ENCODE measurements at places on chromosomes 2 and 18.
A peak's percentile ranks its signal among the peaks of the same experiment; 100 is the strongest.

DNA sequence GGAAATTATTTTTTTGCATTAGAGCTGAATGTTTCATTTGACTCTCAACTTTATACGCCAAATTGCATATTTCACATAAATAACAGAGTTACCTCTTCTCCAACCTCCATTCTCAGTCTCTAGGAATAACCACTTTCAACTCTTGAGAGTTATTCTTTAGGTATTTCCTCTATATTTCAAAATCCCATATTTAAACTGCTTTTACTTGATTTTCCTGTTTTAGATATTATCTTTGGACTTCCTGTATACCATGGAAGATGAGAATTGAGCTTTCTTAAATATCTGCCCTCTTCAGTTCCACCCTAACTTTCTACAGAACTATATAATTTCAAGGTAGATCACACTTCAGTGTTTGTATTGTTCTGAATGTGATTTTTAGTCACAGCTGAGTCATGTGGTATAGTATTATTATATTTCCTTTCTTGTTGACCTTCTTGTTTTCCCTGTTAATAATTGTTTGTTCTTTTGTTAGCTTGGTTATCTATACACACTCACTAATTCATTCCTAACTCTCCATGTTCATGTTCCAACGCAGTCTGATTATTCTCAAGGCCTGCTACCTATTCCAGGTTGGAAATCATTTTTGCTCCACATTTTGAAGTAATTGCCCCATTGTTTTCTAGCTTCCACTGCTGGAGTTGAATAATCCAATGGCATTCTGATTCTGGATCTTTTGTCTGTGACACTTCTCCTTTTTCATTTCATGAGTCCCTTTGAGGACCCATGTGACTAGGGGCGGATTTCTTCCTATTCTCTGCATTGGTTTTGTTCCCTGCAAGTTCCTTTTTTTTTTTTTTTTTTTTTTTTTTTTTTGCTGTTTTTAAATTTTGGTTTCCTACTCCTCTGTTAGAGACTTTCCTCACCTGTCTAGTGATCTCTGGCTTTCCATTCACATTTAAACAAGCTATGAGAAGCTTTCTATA lies 156.8 kb upstream of the RBMS1 start:
- DNase-seq: no peak

- no peak for DNase-seq
These were observed 12.0 kb downstream of the TCF4 start for GRCh38 chr18:55576001-55576400.

GRCh38 chr2:108268001-108268400 lies 20.7 kb upstream of the SULT1C2 start:
- no peak for DNase-seq

DNA sequence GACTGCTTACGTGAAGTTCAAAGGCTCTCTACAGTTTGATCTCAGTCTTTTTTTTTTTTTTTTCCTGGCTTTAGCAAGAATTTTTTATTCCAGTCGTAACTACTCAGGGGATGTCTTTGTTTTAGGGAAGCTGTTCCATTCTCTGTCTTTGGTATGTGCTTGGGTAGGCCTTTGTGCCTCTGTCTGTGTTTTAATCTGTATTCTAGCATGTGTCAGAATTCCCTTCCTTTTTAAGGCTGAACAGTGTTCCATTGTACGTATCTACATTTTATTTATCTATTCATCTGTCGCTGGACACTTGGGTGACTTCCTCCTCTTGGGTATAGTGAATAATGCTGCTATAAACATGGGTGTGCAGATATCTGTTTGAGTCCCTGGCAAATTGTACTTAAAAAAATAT lies 42.6 kb downstream of the MYO1B start:
- DNase-seq: no peak

GRCh38 chr2:55500025-55500424 lies 19.5 kb upstream of the CFAP36 start:
- no peak for DNase-seq

DNA sequence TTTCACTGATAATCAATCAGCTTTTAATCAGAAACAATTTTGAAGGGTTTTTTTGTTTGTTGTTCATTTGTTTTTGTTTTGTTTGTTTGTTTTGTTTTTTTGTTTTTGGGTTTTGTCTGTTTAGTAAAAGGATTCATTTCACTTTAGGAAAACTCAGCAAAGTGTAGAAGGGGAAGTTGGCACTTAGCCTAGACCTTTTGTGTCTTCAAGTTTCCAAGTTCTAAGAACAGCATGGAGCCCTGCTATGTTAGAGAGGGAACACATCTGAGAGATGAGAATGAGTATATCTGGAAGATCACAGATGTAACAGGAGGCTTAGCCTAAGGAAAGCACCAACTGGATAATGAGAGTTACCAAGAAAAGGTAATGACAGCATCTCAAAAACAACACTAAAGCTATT lies 501.5 kb downstream of the ERBB4 start:
- no peak for DNase-seq

- DNase-seq: no peak
These were observed 138.9 kb downstream of the LTBP1 start for GRCh38 chr2:33085646-33086045.

GRCh38 chr2:127560201-127560930 lies 24.9 kb downstream of the MYO7B start:
- DNase-seq: no peak

DNA sequence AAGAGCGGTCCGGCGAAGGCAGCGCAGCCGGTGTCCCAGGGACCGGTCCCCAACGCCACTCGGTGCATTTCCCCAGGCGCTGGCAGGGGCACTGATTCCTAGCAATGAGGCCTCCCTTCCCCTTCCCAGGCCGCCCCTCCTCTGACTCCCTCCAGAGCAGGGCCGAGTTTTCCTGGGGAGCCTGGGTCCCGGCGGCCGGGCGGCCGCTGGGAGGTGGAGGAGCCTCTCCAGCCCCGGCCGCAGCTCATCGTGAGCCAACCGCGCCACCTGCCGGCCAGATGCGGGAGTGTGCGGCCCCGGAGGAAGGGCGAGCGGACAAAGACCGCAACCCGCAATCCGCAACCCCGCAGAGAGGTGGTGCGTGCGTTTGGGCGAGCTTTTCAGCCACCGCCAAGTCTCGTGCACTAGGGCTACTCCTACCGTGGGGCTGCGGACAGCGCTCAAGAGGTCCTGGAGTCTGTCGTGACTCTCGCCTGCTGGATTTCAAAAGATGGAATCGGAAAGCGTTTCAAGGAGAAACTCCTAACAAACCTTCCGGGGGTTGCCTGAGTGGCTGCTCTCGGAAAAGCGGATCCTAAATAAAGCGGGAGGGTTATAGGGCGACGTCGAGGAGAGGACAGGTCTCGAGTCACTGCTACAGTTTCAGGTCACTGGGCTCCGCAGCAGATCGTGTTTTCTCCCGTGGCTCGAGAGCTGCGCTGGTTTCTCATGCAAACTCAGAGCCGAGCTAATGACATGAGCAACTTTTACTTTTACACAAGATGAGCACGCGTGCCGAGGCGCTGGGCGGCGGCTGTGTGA lies 1.5 kb upstream of the EPHA4 start:
- no peak for DNase-seq

- DNase-seq: no peak
These were observed 105.1 kb downstream of the CEP192 start for GRCh38 chr18:13096232-13096631.

- DNase-seq: no peak
These were observed 16.9 kb downstream of the CXCR4 start for GRCh38 chr2:136101042-136101441.

GRCh38 chr2:10473121-10473756 lies 25.1 kb upstream of the ODC1 start:
- no peak for DNase-seq

DNA sequence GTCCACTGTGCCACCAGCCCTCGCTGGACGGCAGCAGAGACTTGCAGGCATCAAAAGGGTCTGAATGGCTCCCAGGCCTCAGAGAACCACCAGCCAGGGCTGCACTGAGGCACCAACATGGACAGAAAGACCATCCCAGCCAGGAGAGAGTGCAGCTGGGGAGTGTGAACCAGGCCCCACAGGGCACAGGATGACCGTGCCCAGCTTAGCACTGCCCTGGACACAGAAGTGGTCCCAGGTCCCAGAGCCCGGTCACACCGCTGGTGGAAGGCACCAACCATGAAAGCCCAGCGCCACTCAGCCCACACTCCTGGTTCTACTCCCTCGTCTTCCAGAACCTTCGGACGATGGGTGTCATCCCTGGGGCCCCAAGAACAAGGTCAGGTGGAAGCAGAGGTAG lies 20.5 kb downstream of the AQP12A start:
- DNase-seq: no peak

- DNase-seq: no peak
These were observed 36.5 kb downstream of the RHOB start for GRCh38 chr2:20483194-20483895.

DNA sequence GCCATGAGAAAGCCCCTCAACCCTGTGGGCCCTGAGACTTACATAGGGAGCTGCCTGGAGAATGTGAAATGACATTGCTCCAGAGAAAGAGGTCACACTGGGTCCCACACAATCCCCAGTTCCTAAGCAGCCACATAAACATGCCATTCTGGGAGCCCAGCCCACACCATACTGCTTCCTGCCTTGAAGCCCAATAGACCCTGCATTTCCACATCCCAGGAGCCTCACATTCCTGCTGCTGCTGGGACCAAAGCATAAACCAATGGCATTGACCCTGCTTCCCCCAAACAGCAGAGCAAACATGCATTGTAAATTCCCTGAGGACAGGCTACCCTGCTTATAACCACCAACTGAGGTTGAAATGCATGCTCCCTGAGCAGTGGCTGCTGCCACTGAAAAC lies 1117.6 kb upstream of the SLC39A10 start:
- no peak for DNase-seq

GRCh38 chr2:45636008-45636407 lies 15.5 kb upstream of the PRKCE start:
- DNase-seq: no peak

DNA sequence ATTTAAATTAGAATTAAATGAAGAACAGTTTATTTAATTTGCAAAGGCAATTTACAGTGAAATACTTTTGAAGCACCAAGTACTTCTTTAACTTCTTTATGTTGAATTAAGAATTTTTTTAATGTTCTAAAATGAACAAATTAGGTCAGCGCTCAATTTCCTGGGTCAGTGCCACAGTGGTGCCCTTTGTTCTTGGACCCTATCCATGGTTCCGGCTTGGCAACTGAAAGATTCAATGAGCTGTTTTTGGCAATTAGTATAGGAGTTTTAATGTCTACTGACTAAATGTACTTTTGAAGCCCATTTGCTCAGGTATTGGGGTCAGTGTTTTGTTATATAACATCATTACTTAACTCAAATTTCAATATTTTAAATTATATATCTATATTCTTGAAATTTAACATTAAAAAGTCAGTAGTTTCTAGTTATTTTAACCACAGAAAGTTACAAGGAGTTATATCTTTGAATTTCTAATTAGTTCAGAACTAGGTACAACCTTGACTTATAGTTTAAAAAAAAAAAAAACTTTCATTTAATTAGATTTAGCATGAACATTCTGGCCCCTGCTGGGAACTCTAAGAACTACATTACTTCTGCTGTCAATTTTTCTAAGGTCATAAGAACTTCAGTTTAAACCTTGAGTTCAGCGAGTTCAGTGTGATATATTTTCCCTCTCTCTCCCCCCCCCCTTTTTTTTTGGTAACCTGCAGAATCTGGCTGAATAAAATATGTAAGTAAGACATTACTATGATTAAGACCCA lies 7.6 kb upstream of the MSTN start:
- DNase-seq: peak; percentile 41

DNA sequence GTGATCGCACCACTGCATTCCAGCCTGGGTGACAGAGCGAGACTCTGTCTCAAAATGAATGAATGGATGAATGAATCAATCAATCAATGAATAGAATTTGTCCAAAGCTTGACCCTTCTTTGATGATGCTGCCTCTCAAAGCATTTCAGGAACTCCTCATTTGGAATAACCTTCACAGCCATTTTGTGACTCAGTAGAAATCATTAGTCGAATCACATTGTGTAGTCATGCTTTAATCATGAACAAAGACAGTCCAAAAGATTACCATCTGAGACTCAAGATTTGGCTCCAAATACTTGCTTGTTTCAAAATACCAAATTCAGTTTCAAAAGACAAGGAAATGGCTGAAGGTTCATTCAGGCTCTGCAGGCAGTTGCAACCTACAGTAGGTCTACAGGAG lies 83.1 kb downstream of the VWA3B start:
- DNase-seq: no peak

- no peak for DNase-seq
These were observed 1.2 kb downstream of the CDK15 start for GRCh38 chr2:201807452-201807999.

DNA sequence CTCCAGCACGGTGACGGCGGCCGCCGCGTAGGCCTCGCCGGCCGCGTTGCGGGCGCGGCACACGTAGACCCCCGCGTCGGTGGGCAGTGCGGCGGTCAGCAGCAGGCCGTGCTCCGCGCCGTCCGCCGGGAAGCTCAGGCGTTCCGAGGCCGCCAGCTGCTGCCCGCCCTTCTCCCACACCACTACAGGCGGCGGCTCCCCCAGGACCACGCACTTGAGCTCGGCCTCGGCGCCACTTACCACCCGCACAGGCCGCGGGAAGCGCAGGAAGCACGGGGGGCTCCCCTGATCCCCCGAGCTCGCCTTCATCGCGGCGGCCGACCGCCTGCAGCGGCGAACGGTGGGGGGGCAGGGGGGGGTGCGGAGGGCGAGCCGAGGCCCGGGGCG lies 422 bp downstream of the OBSL1 start:
- no peak for DNase-seq

DNA sequence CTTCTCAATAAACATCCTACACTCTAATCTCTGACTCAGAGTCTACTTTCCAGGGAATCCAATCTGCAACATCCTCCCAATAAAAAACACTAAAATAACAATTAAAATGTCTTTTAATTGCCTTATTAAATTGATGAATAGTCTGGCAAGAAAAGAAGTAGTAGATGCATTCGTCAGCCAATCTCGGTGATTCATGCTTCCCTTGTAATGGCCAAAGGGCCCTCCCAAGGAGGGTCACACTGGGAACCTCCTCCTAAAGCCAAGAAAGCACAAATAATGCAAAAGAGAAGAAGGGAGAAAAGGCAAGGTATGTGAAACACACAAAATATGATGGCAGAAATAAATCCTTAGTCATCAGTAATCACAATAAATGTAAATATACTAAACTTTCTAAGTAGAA lies 16.8 kb downstream of the ST8SIA5 start:
- no peak for DNase-seq

DNA sequence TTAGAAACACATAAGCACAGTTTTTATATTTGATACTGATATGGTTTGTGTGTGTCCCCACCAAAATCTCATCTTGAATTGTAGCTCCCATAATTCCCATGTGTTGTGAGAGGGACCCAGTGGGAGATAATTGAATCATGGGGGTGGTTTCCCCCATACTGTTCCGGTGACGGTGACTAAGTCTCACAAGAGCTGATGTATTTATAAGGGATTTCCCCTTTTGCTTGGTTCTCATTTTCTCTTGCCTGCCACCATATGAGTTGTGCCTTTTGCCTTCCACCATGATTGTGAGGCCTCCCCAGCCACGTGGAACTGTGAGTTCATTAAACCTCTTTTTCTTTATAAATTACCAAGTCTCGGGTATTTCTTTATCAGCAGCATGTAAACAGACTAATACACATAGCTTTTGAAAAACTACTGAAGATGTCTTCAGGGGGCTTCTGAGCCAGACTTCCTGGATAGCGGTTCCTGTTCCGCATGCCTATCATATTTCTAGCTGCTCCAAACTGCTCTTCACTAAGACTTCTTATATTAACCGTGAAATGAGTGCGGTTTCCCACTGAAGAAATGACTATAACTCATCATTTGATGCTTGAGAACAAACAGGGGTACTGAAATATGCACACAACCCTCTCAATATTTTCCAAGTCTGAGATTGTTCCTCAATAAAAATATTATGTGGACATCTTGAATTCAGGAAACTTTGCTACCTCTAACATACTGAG lies 75.8 kb downstream of the SPHKAP start:
- DNase-seq: no peak

GRCh38 chr2:15359716-15360531 lies 201.2 kb downstream of the NBAS start:
- no peak for DNase-seq

- no peak for DNase-seq
These were observed 576.9 kb downstream of the TDRD15 start for GRCh38 chr2:21700644-21701043.

Data from NCI-H1436 treated with DMSO at 0.1 percent for 48 hours (cell line).